Fibroblast of the aortic adventitia (primary cell): ENCODE measurements at places on chromosomes 5 and 9. TPM values are rescaled to one million over a fixed set of nuclear protein-coding genes. Genes with fewer than 3 reads are reported as not detected.

FCHO2 gene
- 7.4 and 18.8 TPM in 2 replicates for total RNA-seq

EGFLAM gene
- 0.08 and 16.2 TPM in 2 replicates for total RNA-seq

CDO1 gene
- total RNA-seq = 7.0 and 24.8 TPM in 2 replicates

TCF7 gene
- total RNA-seq = 1.1 and 16.8 TPM in 2 replicates

HRH2 gene
- under 0.01 TPM in 1 of 2 replicates, not detected in the other for total RNA-seq

TXNDC8 gene
- not detected in 2 replicates for total RNA-seq

CCL28 gene
- total RNA-seq = 5.1 and 5.6 TPM in 2 replicates

MARCHF6 gene
- 49.0 and 68.1 TPM in 2 replicates for total RNA-seq

LCN6 gene
- total RNA-seq = not detected in 2 replicates

PIP5KL1 gene
- 1.6 and 2.6 TPM in 2 replicates for total RNA-seq

STKLD1 gene
- 0.33 and 1.3 TPM in 2 replicates for total RNA-seq

RMRP gene
- 966 and 30,763 TPM in 2 replicates for total RNA-seq

TRPM3 gene
- total RNA-seq = 8.8 and 20.5 TPM in 2 replicates

SLC6A3 gene
- total RNA-seq = not detected in 2 replicates

TBC1D13 gene
- total RNA-seq = 21.0 and 24.2 TPM in 2 replicates

HTR1A gene
- total RNA-seq = not detected in 2 replicates

PCDHA1 gene
- total RNA-seq = 0.09 TPM in 1 of 2 replicates, not detected in the other

FYB1 gene
- total RNA-seq = 0.08 and 0.54 TPM in 2 replicates

ABLIM3 gene
- 13.9 and 24.9 TPM in 2 replicates for total RNA-seq

CDX1 gene
- total RNA-seq = 0.18 and 0.65 TPM in 2 replicates

SLC24A2 gene
- total RNA-seq = 0.16 TPM in 1 of 2 replicates, not detected in the other

PLAC8L1 gene
- 0.98 TPM in 1 of 2 replicates, not detected in the other for total RNA-seq

KCNIP1 gene
- total RNA-seq = not detected in 2 replicates

TNFSF8 gene
- not detected in 2 replicates for total RNA-seq

FOXD4L6 gene
- total RNA-seq = not detected in 2 replicates

PFN3 gene
- not detected in 2 replicates for total RNA-seq

TMEM8B gene
- 1.9 and 2.8 TPM in 2 replicates for total RNA-seq

LHX3 gene
- total RNA-seq = not detected in 2 replicates

TSC1 gene
- total RNA-seq = 56.0 and 70.7 TPM in 2 replicates

FOXD4L3 gene
- 0.09 TPM in 1 of 2 replicates, not detected in the other for total RNA-seq

EEIG1 gene
- 32.4 and 50.3 TPM in 2 replicates for total RNA-seq

PAM gene
- 376 and 528 TPM in 2 replicates for total RNA-seq

TAS2R1 gene
- not detected in 2 replicates for total RNA-seq

CRHBP gene
- total RNA-seq = 6.4 TPM in 1 of 2 replicates, not detected in the other

SPACA9 gene
- total RNA-seq = 0.74 and 2.7 TPM in 2 replicates

TMEM215 gene
- not detected in 2 replicates for total RNA-seq

EIF4E1B gene
- not detected in 2 replicates for total RNA-seq

TSSK1B gene
- total RNA-seq = 1.4 TPM in 1 of 2 replicates, not detected in the other

ST8SIA4 gene
- 0.25 and 0.54 TPM in 2 replicates for total RNA-seq

UBAC1 gene
- 13.3 and 23.0 TPM in 2 replicates for total RNA-seq

QSOX2 gene
- total RNA-seq = 7.1 and 9.2 TPM in 2 replicates

TSTD2 gene
- 17.6 and 23.2 TPM in 2 replicates for total RNA-seq

NTNG2 gene
- 1.1 and 2.4 TPM in 2 replicates for total RNA-seq

IFNA2 gene
- not detected in 2 replicates for total RNA-seq
